ENCODE measurements at places on chromosomes 1 and 21.

DNA sequence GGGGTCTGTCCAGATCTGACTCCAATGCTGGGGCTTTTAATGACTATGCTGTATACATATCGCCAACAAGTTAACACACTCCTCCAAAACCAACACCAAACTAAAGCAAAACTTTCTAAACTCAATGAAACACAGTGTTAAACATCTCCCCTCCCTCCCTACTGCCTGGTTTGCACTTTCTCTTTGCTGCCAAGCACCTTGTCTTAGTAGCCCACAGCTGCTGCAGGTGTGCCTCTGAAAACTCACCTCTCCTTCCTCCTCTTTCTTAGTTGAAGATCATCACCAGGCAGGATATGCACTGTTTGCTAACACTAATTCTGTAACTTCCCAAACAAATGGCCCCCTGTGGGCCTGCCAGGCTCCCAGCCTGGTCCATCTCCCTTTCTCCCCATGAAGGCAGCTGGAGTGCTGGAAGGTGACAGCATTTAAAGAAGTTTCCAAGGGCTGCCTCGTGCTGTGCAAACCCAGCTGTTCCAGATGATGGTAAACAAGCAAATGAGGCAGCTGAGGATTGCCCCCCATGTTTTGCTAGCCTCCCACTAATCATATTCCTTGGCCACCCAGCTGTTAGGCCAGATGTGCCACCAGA lies 213.7 kb downstream of the ASTN1 start:
- no peak for DNase-seq

DNA sequence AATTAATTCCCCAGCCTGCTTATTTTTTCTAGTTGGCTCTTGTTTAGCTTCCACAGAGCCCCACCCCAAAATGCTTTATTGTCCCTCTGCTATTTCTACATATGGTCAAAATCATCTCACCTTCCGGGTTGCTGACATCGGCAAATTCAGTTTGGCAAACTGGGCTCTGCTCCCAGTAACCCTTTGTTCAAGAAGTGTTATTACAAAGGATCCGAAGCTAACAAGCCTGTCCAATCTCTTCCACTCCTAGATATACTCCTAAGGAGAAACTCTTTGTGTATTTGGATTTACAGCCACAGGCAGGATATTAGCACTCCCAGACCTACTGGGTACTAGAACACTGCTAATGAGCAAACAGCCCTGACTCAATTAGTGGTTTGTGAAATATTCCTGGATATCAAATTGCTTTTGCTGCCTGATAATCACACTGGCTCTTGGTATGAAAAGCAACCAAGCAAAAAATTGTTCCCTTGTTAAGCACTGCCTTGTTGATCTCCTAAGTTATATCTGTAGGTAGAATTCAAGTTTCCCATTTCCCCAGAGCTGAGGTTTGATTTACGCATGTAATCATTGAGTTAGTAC lies 4.0 kb downstream of the JUN start:
- DNase-seq: peak; percentile 94

DNA sequence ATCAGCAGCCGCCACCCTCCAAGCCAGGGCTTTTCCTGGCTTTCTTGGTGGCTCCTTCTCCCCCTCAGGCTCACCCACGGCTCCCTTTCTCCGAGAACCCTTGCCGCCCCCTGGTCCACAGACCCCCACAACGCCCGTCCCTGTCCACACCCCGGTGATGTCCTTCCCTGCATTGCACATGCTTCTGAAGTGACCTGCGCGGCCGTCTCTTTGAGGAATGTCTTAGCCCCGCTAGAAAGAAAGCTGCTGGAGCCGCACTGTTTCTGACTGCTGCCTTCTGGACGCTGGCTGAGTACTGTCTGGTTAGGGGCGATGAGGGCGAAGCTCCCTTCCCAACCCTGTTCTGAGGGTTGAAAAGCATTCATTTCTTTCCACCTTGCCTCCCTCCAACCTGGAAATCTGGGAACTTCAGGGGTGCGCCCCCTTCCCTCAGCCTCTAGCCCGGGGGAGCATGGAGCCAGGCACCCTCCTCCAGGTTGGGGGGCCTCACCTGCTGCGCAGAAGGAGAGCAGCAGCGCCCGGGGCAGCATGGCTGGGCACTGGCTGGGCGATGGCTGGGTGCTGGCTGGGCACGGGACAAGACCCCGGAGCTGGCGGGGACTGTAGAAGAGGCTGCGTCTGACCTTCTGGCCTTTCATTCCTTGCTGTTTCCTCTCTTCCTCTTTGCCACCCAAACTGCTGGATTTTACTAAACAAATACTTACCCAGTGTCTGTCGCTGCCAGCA lies at the start of gene CLEC20A:
Gene CLEC20A (minus strand): TSS at position 555 of the 726 bp plus-strand sequence. CDS start 25 bp downstream, at position 530.
- DNase-seq: no peak

DNA sequence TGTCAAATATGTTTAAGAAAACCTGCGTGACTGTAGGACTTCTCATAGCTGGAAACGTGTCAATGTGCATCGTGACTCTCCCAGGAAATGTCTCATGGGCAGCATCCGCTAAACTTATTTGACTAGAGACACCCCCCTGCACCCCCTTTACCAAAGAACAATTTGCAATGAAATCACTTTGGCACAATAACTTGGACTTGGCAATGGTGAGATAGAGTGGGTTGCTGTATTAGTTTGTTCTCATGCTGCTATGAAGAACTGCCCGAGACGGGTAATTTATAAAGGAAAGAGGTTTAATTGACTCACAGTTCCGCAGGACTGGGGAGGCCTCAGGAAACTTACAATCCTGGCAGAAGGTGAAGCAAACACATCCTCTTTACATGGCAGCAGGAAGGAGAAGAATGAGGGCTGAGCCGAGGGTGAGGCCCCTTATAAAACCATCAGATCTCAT lies 13.8 kb downstream of the CLDN14 start:
- DNase-seq: no peak

DNA sequence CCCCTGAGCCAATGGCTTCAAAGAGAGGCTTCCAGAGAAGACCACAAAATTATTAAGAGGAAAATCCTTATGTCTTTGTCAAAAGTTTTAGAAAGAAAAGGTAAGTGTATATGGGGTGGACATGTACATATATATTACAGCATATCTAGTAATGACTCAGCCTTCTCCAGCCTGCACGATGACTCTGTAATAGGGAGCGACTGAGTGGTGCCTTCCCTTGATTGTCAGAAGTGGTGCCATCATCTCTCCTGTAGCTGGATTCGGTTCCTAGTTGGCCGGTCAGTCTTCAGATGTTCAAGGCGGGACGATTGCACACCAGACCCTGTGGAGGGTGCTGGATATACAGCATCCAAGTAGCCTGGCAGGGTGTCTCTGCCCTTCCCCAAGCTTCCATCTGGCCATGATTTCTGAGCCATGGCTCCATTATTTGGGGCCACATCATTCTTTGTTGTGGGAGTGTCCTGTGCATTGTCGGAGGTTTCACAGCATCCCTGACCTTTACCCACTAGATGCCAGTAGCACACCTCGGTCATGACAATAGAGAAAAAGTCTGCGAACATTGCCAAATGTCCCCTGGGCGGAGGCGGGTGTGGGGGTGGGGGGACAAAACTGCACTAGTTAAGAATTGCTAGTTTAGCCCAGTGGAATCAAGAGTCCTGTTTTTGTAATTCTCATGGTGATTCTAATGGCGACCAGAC lies 206.2 kb upstream of the KAZN start:
- no peak for DNase-seq

DNA sequence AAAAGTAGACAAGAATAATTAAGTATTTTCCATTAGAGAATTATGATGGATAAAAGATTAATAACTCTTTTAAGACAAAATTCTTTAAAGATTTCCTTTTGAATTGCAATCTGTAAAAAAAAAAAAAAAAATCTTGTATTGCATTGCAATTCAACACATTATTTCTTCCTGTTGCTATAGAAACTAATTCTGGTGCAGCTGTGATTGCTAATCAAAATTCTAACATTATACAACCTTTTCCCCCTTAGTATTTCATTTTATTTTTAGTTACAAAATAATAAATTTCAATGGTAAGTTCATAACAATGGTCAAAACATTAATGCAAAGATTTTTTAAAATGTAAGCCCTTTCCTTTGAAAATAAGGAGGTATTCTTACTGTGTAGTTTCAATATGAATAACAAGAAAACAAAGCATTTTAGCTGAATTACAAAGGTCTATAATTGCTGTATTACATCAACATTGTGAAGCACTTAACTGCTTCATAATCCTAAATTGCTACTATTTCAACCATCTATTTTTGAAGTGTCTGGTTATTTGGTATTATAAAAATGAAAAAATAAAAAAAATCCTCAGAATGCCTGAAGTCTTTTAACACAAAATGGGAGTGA lies 135.0 kb downstream of the SYT14 start:
- no peak for DNase-seq

DNA sequence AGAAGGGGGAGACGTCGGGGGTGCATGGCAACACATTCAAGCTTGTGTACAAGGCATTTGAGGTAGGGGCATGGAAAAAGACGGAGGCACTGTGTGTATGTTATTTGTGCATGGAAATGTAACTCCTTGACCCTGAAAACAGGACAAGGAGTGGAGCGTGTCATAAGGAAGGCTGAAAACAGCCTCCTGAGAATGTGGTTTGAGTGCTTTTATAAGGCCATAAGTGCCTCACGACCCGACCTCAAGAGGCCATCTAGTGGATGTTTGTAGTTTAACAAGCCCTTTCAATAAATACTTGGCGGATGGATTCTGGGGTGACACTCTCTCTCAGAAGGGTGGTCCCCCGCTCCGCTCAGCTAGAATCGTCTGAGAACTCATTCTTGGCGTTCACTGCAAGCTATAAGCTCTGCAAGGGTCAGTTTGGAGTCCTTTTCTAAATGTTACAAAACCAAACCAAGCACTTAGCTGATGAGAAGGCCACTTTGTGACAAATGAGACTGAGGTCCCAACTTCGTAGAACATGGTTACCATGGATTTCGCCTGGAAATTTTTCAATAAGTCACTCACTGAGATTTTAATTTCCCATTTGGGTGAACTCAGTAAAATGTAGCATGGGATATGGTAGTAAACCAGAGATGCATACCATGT lies 38.8 kb upstream of the CLCA4 start:
- DNase-seq: peak; percentile 79

Data from NCI-H1417 (cell line).